ENCODE measurements at places on chromosomes 3 and 15.

DNA sequence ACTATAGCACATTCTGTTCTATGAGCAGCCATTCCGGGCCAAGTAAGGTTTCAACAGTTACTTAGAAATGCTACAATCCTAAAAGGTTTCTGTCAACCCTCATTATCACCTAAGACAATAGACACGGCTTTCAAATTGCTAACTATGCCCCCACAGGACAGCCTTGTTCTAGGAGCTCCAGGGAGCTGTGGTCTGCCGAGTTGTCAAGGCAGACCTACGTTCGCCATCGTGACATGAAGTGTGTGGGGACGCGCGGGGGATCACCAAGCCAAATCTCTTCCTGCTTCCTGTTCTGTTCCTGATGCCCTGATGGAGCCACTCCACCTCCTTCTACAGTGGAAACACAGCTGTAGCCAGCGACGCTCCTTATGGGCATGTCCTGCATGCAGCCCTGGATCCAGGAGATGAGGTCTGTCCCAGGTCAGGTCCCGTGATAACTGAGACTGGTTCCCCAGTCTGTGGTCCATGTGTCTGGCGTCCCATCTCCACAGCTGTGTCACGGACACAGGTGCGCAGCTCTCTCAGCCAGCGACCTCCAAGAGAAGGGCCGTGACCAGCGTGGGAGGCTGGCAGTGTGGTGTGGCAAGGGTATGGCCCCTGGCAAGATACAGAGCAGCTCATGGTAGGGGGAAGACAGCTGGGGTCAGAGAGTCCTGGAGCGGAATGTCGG is 82.8 kb downstream of the PCSK6 start:
- DNase-seq, result no peak

GRCh38 chr15:31758126-31758525 is 272.2 kb upstream of the CHRNA7 start:
- no peak for DNase-seq

DNA sequence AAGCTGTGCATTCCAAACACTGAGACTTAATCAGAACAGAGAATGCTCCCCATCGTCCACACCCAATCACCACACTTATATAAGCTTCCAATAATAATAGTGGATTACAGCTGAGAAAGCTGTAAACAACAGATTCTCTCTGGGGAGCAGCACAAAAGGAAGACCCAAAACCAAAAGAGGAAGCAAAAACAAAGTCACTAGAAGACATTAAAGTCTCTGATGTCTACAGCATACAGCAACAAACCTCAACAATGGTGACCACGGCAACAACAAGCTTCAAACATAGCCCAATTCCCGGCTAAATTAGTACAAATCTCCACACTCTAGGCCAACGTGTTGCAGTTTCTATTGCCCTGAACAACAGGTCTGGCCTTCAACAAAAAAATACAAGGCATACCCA is 37.7 kb downstream of the ZDHHC23 start:
- no peak for DNase-seq

DNA sequence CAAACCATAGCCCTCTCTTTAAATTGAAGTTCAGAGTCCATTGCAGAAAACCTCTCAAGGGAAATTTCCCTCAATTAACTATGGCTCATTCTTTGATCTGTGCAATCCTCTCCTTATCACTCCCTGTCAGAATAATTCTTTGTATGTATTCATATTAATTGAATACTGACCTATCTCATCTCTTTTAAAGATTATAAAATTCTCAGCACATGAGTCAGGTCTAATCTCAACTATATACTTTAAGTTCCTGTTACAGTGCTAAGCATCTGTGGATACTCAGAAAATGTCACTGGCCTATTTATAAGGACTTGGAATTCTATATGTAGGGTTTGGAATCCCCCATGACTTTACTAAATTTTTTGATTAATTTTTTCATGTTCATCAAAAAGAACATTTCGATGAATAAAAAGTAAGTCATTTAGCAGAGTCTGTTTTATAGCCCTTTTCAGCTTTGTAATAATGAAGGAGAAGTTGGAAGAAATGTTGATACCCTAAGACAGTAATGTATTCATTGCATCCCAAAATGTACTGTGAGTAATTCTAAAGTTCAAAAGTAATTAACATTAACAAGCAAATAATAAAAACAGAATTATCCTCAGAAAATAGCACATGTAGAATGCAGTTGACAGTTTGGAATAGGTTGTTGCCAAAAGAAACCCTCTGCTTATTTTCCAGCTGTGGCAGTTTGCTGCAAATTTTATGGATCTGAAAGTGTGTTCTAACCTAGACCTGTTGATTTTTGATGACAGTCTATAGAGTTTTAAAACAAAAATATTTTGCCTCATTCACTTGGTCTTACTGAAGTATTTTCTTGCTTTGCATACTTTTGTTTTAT is 503.4 kb upstream of the CBLB start:
- peak; percentile 12 for DNase-seq

- DNase-seq, result no peak
Observed at GRCh38 chr15:48049736-48050135, 71.1 kb upstream of the SLC24A5 start.

DNA sequence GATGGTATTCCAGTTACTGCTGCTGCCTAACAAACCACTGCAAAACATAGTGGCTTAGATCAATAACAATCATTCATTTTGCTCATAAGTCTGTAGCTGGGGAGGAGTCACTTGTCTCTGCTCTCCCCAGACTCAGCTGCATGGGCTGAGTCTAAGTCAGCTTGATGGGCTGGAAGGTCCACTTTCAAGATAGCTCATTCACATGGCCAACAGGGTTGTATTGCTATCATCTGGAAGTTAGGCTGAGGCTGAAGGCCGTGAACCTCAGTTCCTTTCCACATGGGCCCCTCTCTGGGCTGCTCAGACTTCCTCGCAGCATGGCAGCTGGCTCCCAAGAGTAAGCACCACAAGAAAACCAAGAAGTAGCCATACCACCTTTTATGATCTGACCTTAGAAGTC is 28.7 kb upstream of the BFSP2 start:
- no peak for DNase-seq

DNA sequence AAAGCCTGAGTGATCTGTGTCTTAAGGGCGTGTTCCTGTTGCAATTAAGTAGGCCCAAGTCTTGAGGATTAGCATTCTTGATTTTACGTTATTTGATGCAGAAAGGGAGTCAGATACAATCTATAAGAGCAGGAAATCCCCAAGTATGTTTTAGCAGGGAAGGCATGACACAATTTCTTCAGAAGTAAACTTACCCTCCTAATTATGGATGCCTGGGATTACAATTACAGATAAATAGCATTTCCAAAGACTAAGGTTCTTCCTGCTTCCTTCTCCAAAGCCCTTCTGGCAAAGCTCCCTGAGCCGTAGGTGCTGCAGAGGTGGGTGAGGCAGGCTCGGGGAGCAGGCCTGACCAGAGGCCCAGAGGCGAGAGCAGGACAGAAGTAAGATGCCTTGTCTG is 34.9 kb upstream of the ST6GAL1 start:
- DNase-seq, result no peak

Data from hepatic stellate cell (primary cell).